ENCODE measurements at places on chromosomes 7 and 10. TPM values are rescaled to one million over a fixed set of nuclear protein-coding genes. Genes with fewer than 3 reads are reported as not detected.

The PDE6C gene
- total RNA-seq = not detected

The ANKRD2 gene
- 1.1 TPM for total RNA-seq

The OPALIN gene
- total RNA-seq = not detected

The NPC1L1 gene
- 0.07 TPM for total RNA-seq

The NEUROD6 gene
- total RNA-seq = not detected

The EPHB6 gene
- 18.4 TPM for total RNA-seq

The GNGT1 gene
- total RNA-seq = not detected

The GPR141 gene
- not detected for total RNA-seq

The UCMA gene
- total RNA-seq = not detected

The CCDC146 gene
- 1.2 TPM for total RNA-seq

The OPN4 gene
- total RNA-seq = not detected

The MINDY4 gene
- 5.7 TPM for total RNA-seq

The RBM20 gene
- 2.4 TPM for total RNA-seq

The FAM25A gene
- total RNA-seq = not detected

The ACHE gene
- 0.13 TPM for total RNA-seq

The TFR2 gene
- 1.9 TPM for total RNA-seq

The TAF6 gene
- 63.1 TPM for total RNA-seq

The SLC13A1 gene
- not detected for total RNA-seq

The MEIG1 gene
- 0.46 TPM for total RNA-seq

The RTKN2 gene
- 3.3 TPM for total RNA-seq

The AKR1C2 gene
- total RNA-seq = 14.9 TPM

The TRIM73 gene
- 1.3 TPM for total RNA-seq

The UCN3 gene
- total RNA-seq = not detected

The POLR2J3 gene
- 34.6 TPM for total RNA-seq

The KLF14 gene
- total RNA-seq = not detected

The RBAK gene
- 11.6 TPM for total RNA-seq

The STK17A gene
- total RNA-seq = 62.4 TPM

The CALML3 gene
- not detected for total RNA-seq

The IFIT1B gene
- total RNA-seq = not detected

The AHR gene
- total RNA-seq = 187 TPM

The DLX5 gene
- 0.33 TPM for total RNA-seq

The MRC1 gene
- under 0.01 TPM for total RNA-seq

The UTF1 gene
- not detected for total RNA-seq

The HACD1 gene
- 12.2 TPM for total RNA-seq

The ACTL6B gene
- total RNA-seq = not detected

The GPR26 gene
- not detected for total RNA-seq

The CDK14 gene
- total RNA-seq = 35.8 TPM

The ZPBP gene
- total RNA-seq = not detected

The MYO3A gene
- not detected for total RNA-seq

The SPDYE8 gene
- not detected for total RNA-seq

The ST8SIA6 gene
- total RNA-seq = not detected

The SPDYE16 gene
- not detected for total RNA-seq

The NANOS1 gene
- total RNA-seq = 1.5 TPM

The ZYX gene
- 62.0 TPM for total RNA-seq

The PRR15 gene
- total RNA-seq = 0.39 TPM

The ANKRD61 gene
- 0.13 TPM for total RNA-seq

The SSC4D gene
- 0.65 TPM for total RNA-seq

The C10orf90 gene
- 0.26 TPM for total RNA-seq

The FASTK gene
- 75.0 TPM for total RNA-seq

The PLAU gene
- total RNA-seq = 110 TPM

The PRKG1 gene
- total RNA-seq = 27.2 TPM

The GSAP gene
- total RNA-seq = 4.2 TPM

The TLL2 gene
- 0.13 TPM for total RNA-seq

The ZNF33B gene
- 4.1 TPM for total RNA-seq

The INMT gene
- 12.0 TPM for total RNA-seq

The FAM25G gene
- not detected for total RNA-seq

The LIPF gene
- total RNA-seq = not detected

The CARD11 gene
- not detected for total RNA-seq
